ENCODE measurements at places on chromosomes 1 and 21. TPM values are rescaled to one million over a fixed set of nuclear protein-coding genes. Genes with fewer than 3 reads are reported as not detected.

GRCh38 chr1:59703226-59703917, 111.4 kb upstream of the HOOK1 start:
- DNase-seq: no peak

GRCh38 chr1:51329443-51330325, 678 bp downstream of the TTC39A start:
- peak; percentile 70 for DNase-seq

GRCh38 chr21:25776440-25776839, 41.7 kb downstream of the GABPA start:
- DNase-seq: no peak

DNA sequence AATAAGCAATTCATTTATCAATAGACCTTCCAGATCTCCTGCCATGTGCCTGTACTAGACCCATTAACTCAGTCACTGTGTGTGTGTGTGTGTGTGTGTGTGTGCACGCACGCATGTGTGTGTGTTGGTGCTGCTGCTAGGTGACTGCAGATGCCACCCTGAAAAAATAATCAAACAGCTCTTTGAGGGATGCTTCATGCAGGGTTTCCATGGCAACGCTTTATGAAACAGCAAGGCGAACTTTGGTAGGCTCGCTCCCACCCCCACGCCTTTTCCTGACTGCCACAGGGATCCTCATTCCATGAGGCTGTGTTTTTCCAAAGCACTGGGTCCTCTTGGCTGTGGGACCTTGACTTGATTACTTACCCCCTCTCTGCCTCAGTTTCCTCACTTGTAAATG, 94.0 kb downstream of the HMGB4 start:
- no peak for DNase-seq

- DNase-seq: no peak
Measured at GRCh38 chr1:30745834-30746208, 11.8 kb downstream of the LAPTM5 start.

- peak; percentile 70 for DNase-seq
Measured at GRCh38 chr1:152906023-152906565, 2.3 kb upstream of the IVL start.

GRCh38 chr1:75992312-75992711, 60.1 kb upstream of the ASB17 start:
- DNase-seq: no peak

- no peak for DNase-seq
Measured at GRCh38 chr1:77095236-77095635, 124.0 kb downstream of the PIGK start.

DNA sequence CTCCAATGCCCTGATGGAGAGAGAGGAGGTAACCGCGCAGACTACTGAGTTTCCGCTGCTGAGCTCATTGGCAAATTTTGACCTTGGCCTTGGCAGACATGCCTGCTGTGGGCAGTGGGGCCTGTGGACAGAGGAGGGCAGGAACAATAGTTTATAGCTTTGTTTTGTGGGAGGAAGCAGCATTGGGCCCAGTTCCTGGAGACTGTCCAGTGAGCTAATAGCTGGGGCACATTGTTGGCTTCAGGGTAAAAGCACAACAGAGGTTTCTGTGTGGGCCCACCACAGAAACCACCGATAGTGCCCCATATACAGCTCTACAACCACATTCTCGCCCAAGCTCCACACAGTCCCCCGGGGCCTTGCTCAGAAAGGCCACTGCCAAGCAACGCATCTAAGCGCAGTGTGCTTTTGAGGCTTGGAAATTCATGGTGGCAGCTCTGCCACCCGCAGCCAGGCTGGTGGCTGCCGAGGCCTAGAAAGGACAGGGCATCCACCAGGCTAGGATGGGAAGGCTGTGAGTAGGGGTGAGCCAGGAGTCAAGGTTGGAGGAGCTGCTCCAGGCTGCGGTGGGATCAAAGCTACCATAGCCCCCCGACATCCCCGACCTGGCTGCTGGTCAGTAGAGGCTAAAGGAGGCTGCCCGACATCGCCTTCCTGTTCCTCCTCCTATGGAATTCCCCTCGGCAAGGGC, 43.2 kb downstream of the NEK2 start:
- DNase-seq: no peak

- DNase-seq: no peak
Measured at GRCh38 chr1:64245495-64245894, 42.1 kb downstream of the UBE2U start.

GRCh38 chr1:114167226-114167625, 13.6 kb upstream of the SYT6 start:
- no peak for DNase-seq

DNA sequence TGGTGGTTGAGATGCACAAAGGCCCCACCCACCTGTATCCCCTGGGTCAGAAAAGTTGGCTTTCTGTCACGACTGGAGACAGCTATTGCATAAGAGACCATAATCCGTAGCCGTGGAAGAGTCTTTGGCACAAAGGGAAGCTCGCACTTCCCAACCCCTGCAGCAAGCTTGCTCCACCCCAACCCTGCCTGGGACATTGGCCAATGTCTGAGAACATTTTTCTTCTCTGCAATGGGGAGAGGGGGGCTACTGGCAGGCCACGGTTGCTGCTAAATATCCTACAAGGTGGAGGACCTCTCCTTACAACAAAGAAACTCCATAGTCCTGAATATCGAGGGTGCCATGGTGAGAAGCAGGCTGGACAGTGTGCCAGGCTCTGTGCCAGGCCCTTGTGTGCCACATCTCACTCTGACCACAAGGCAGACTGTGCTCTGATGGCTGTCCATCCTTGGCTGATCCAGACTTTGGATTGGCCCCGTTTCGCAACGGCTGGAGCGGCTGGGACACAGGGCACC, 104.1 kb downstream of the CSMD2 start:
- DNase-seq: no peak

DNA sequence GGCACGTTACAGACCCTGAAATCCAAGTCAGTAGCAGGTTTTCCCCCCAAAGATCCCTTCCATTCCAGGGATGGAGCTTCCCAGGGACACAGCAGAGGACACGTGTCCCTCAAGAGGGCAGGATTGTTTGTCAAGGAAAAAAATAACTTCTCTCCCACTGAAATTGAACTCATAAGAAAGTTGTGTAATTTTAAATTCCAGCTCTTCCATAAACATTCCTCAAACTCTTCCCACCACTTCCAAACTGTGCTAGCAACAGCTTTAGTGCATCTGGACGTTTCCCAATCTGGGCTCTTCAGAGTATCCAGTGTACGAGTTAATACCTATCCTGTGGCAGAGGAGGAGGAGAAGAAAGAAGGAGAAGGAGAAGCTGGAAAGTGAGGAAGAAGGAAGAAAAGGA, 79.6 kb downstream of the PSMG1 start:
- no peak for DNase-seq

- DNase-seq: no peak
Measured at GRCh38 chr1:93703643-93704042, 22.0 kb upstream of the BCAR3 start.

DNA sequence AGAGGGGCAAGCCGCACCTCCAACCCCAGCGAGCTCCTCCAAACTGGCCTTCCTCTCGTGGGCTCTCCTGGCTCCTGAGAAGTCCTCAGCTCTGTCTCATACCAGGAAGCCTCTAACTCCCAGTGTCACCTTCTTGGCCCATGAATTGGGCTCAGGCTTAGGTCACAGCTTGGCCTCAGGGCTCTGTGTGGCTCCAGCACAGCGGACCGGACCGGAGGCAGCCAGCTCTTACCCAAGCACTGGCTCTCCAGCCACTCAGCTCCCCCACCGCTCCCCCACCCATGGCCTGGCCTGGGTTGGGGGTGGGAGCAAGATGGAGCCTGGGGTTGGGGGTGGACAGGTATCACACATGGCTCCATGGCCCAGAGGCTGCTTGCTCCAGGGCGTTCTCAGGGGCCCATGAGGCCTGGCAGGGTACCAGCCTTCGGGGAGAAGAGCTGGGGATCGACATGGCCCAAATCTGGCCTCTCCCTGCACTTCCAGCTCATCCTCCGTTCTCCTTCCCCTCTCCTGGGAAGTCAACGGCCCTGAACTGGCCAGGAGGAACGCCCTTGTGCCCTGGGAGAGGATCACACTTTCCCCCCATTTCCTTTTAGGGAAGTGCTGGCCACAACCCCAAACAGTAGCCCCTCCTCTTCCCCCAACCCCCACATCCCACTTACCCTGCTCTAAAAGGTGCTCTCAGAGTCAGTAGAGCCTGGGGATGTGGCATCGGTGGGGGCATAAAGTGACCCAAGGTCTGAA, 97.5 kb downstream of the CASZ1 start:
- no peak for DNase-seq

DNA sequence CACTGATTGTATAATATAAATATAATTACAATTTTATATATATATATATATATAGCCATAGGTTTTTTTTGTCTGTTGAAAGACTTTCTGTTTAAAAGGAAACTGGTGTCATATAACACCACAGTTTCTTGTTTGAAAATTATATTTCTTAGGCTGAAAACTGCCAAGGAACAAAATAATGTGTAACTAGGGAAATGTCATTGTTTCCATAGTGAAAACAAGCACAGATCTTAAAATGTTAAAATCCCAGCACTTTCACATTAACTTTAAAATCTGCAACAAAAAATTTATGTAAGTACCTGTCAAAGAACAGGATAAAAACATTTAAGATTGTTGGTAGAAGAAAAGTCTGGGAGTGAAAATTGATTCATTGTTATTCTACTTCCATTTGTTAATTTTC, 104.2 kb downstream of the ATP6V1G3 start:
- no peak for DNase-seq

DNA sequence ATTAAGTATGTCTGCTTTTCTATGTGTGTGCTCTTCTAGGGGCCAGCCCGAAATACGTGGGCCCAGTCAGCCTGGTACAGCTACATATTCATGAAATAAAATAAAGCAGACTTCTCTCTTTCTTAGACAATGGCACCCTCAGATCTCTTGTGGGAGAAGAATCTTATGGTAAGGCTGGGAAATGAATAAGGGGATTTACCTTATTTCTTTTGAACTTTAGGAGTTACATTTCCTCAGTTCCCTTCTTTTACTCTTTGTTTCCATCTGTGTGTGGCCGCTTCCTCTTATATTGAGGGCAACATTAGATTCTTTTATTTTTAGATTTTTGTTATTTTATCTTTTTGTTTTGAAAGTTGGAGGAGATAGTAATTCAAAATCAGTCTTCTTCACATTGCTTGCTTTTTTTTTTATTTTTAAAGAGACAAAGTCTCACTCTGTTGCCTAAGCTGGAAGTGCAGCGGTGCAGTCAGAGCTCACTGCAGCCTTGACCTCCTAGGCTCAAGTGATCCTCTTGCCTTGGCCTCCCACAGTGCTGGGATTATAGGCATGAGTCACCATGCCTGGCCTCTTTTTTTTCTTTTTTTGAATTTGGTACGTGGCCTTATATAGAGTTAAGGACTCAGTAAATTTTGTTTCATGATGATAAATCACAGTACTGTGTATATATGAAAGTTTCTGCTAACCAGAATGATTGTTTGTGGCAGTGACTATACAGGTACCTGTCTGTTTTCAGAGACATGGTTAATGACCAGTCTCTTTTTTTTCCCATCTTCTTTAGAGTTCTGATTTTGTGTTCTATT, 9.1 kb downstream of the LAMC1 start:
- DNase-seq: no peak

DNA sequence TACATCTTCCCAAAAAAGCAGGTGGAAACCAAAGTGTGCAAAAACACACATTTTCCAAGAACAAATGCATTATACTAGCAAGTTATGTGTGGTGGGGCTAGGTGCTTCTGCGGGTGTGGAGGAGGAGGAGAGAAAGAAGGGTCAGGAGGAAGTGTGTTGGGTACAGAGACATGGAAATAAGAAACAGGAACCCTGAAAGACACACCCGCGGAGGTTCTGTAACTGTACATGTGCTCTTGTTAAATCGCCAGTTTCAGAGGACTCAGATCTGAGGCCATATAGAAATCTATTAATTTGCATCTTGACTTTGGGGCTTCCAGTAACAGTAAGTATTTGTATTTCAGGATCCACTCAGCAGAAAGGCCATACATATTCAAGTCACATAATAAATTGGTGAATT, 30.9 kb downstream of the ERG start:
- no peak for DNase-seq

- no peak for DNase-seq
Measured at GRCh38 chr1:52153898-52154297, 12.0 kb downstream of the ZFYVE9 start.

DNA sequence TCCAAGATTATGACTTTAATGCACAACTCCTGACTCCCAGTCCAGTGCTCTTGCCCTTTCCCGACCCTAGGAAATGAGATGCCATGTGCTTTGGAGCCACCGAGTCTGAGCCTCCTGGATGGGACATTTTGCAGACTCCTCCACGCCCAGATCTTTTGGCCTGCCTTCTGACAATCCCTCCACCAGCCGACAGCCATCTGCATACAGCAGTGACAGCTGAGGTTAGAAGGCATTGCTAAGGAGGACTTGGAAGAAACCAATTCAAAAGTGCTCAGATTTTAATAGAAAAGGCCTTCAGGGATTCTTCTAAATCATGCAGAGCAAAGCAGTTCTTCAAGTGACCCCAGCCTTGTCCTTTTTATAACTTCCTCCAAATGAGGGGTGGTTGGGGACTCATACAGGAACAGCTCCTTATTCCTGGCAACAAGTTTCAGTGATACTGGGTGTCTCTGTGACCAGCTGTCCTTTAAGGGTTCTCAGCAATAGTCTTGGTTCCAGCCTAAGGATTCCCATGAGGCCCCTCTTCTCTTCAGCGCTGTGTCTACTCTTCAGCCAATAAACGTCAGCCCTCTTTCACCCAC, 369.3 kb downstream of the PBX1 start:
- DNase-seq: no peak

DNA sequence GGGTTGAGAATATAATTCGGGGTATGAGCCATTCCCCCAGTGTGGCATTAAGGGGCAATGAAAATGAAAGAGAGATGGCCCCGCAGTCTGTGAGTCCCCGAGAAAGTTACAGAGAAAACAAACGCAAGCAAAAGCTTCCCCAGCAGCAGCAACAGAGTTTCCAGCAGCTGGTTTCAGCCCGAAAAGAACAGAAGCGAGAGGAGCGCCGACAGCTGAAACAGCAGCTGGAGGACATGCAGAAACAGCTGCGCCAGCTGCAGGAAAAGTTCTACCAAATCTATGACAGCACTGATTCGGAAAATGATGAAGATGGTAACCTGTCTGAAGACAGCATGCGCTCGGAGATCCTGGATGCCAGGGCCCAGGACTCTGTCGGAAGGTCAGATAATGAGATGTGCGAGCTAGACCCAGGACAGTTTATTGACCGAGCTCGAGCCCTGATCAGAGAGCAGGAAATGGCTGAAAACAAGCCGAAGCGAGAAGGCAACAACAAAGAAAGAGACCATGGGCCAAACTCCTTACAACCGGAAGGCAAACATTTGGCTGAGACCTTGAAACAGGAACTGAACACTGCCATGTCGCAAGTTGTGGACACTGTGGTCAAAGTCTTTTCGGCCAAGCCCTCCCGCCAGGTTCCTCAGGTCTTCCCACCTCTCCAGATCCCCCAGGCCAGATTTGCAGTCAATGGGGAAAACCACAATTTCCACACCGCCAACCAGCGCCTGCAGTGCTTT, 9.4 kb downstream of the PROX1 start:
- no peak for DNase-seq

GRCh38 chr1:246320286-246320685, 186.8 kb downstream of the SMYD3 start:
- no peak for DNase-seq

- DNase-seq: no peak
Measured at GRCh38 chr1:17270891-17271765, 22.2 kb downstream of the PADI3 start.

The ATP1A2 gene
- total RNA-seq: 41.2 TPM

The SLC44A5 gene
- 0.29 TPM for total RNA-seq

The S100A4 gene
- 120 TPM for total RNA-seq

The HEYL gene
- total RNA-seq: 8.2 TPM

The FAM20B gene
- 56.5 TPM for total RNA-seq

The YTHDF2 gene
- total RNA-seq: 115 TPM

The OR2T35 gene
- total RNA-seq: not detected

The STIL gene
- 4.0 TPM for total RNA-seq

The TMEM52 gene
- not detected for total RNA-seq

All from ureter (tissue), 1 donor.